ENCODE measurements at places on chromosomes 2 and 18.
A peak's percentile ranks its signal among the peaks of the same experiment; 100 is the strongest.

DNA sequence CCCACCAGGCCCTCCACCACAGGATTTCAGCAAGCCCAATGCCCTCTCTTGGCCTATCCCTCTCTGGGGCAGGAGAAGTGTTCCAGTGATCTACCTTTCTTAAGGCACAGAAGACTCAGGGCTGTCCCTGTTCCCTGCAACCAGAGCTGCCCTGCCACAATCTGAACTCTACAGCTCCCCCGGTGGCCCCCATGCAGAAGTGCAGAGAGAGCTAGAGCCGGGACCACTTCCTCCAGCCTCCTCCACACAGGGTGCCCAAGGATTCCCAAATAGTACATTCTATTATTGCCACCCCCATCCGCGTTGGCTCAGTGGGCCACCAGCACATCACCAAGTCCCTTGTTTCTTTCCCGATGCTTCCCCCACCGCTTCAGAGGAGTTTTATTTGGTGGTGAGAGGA, 114.8 kb upstream of the PTPRM start:
- peak; percentile 69 for DNase-seq

GRCh38 chr2:162004031-162004430, 70.0 kb downstream of the DPP4 start:
- no peak for DNase-seq

- DNase-seq, result no peak
Observed at GRCh38 chr2:181051861-181052522, 71.6 kb downstream of the UBE2E3 start.

- peak; percentile 22 for DNase-seq
Observed at GRCh38 chr2:212974692-212975091, 176.7 kb downstream of the IKZF2 start.

- DNase-seq, result no peak
Observed at GRCh38 chr2:139574371-139574770, 794.2 kb upstream of the NXPH2 start.

DNA sequence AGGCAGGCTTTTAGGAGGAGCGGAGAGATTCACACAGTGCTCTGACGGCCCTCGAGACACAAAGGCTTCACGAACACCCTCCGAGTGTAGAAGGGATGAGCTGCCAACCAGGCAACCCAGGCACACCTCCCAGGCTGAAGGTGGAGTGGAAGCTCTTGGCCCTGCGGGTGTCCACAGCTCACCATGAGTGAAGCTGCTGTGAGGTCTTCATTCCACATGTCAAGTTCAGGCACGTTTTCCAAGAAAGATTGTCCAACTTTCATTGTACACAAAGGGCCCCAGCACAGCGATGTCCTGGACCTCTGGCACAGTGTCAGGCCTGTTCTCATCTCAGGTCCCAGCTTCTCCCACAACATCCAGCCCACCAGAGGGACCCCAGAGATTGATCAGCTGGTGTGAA, 13.4 kb downstream of the PARD6G start:
- peak; percentile 1 for DNase-seq

DNA sequence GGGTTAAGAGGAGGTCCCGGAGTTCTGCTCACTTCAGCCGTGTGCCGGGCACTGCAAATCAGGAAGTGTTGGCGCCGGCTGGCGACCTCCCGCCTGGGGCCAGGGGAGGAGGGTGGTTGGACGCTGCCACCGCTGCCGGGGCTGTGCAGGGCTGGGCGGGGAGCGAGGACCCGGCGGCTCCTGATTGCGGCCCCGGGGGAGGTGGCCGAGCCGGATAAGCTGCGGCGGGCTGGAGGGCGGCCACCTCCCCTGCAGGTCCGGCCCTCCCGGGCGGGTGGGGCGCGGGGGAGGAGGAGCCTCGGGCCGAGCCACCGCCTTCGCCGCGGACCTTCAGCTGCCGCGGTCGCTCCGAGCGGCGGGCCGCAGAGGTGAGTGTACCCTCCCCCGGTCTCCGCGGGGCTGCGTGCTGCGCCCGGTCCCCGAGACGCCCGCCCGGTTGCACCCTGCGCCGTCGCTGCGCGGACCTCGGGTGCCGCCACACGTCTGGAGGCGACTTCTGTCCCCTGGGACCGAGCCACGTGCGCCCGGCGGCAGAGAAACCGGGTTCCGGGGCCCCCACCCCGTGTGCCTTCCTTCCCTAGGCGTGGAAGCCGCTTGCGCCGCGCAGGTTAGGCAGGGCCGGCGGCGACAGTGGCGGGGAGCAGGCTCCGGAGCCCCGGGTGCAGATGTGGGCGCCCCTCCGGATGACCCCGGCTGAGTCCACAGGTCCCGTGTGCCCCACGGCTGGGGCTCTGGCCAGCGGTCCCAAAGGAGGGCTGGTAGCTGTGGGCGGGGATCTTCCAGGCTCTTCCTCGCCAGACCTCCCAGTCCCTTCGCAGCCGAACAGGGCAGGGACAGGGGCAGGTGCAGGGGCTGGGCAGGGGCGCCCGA, at the start of gene STEAP3:
Gene STEAP3 (plus strand): TSS at position 314 of the 870 bp plus-strand sequence. CDS start 7,179 bp downstream, outside the sequence.
- peak; percentile 94 for DNase-seq

DNA sequence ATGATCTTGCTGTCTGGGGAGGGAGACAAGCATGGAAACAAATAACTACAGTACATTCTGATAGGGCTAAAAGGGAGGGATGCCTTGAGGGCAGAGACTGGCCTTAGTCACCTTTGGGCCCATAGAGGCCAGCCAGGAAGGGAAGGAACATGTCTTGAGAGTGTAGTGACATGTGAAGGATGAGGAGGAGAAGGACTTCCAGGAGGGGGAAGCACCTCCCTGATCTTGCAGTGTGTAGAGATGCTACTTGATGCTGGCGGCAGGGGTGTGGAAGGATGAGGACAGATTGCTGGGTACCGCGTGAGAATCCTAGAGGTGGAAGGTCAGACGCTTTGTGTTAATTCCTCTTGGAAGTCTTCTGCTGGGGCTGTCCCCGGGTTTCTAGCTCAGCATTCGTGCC, 13.1 kb downstream of the TET3 start:
- DNase-seq, result no peak

- DNase-seq, result peak; percentile 61
Observed at GRCh38 chr2:217849154-217849975, 153.4 kb downstream of the TNS1 start.

GRCh38 chr18:10152475-10152874, 238.7 kb downstream of the VAPA start:
- DNase-seq, result no peak

DNA sequence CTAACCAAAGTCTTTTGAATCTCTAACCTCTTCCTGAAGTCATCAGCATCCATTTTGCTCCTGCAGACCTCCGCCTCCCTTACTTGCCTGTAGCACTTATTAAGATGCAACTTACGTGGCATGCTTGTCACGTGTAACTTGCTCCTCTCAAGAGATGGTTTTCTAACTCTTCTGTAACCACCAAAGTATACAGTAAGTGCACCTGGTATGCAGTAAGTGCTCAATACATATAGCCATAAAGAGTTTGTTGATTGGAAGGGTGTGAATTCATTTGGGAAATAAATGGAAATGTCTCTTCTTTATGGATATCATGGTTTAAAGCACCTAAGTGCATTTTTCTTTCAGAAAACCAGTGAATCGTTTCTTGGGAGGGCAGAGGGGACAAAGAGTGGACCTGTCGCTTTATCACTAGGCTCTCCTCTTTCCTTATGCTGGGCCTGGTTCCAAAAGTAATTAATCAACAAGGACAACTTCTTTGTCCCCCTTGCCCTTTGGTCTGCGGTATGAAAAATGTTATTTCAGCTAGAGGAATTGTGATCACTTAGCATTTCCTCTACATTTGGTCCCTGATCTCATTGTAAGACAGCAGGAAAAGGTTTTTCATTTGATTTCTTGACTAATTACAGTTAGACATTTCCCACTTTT, 370.0 kb upstream of the SPRED2 start:
- DNase-seq, result no peak

DNA sequence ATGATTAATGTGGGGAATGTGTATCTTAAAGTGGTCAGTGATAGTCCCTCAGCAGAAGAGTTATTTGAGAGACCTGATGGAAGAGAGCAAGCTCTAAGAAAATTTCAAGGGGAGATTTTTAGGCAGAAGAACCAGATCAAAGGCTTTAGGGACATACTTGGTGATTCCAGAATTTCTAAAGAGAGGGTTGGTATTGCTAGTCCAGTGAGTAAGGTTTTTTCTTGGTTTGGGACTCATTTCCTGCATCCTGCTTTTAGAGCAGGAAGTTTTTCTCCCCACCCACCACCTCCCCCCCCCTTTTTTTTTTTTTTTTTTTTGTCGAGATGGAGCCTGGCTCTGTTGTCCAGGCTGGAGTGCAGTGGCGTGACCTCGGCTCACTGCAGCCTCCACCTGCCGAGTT, 42.7 kb upstream of the DYSF start:
- DNase-seq, result no peak

GRCh38 chr2:68416081-68416675, 50.9 kb downstream of the FBXO48 start:
- no peak for DNase-seq

DNA sequence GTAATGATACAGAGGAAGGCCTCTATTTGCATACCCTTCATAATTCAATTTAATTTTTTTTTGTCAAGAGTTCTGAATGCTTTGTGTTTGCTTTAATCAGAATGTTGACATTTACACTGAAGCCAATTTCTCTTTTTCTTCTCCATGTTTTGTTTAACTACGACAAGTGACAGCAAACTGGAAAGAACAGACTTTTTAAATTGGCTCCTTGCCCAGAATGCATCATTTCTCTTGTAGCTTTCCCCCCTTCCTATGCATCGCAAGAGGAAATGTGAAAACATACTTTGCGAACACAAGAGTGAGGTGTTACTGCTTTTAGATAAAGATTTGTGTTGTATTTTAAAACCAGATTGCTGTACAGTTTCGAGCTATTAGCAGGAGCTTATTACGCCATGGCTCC, 955.2 kb upstream of the CELF4 start:
- DNase-seq, result no peak

DNA sequence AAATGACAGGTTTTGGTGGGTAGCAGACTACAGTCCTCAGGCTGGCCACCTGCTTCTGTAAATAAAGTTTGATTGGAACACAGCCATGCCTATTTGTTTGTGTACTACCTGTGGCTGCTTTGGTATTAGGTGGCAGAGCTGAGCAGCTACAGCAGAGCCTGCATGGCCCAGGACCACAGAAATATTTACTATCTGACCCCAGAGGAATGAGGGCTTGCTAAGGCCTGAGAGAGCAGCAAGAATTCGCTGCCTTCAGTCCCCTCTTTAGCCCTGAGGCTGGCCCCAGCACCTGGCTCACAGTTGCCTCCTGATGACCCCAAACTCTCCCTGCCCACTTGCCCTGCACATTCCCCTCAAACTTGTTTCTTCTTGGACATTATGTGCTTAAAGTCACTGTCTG, 32.5 kb downstream of the POLR1A start:
- no peak for DNase-seq

- DNase-seq, result no peak
Observed at GRCh38 chr2:43810452-43810851, 28.2 kb downstream of the ABCG5 start.
